Stimulated activated CD8-positive, alpha-beta memory T cell treated with anti-CD3 and anti-CD28 coated beads, Interleukin-2, amount 100 ng/mL, for 1 hour (primary cell): ENCODE measurements at places on chromosomes 13 and 19.

DNA sequence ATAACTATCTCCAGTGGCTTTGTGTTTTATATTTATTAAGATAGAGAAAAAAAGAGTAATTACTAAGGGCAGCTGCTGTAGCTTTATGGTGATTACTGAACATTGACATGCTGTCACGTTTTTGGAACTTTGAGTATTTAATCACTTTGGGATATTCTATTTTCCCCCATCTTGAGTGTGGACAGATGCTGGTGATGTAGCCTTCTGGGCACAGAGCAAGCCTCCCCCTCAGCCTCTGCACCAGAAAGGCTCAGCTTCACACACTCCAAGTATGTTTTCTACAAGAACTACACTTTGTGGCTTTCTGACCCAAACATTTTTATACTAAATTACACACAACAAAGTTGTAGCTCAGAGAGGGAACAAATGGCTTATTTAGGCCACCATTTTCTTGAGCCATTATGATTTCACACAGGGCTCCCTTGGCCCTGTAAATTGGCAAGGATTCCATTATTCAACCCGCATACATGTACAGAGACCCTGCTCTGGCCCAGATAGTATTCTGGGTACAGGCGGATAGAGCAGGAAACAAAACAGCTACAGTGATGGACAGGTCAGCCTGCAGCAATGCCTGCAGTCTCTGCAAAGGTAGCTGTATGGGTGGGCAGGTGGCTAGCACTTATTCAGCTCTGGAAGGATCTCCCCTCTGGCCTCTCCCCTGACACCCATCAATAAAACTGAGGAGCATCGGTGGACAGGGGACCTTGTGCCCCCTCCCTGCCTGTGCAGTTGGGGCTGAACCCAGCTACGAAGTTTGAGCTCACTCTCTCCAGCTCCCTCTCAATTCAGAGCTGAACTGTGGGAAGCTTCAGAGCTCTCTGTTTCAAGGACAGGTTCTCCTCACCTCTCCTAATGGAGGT, 1.3 kb downstream of the ALOX5AP start:
- no peak for DNase-seq

DNA sequence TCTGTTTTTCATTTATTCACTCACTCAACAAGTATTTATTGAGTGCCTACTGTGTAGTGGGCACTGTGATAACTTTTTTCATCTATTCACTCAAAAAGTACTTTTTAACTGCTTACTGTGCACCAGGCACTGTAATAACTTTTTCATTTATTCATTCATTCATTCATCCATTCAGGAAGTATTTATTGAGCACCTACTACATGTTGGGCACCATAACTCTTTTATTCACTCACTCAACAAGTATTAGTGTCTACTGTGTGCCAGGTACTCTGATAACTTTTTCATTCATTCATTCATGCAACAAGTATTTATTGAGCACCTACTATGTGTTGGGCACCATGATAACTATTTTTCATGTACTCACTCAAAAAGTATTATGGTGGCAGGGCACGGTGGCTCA, 6.9 kb downstream of the CIB3 start:
- DNase-seq: no peak

DNA sequence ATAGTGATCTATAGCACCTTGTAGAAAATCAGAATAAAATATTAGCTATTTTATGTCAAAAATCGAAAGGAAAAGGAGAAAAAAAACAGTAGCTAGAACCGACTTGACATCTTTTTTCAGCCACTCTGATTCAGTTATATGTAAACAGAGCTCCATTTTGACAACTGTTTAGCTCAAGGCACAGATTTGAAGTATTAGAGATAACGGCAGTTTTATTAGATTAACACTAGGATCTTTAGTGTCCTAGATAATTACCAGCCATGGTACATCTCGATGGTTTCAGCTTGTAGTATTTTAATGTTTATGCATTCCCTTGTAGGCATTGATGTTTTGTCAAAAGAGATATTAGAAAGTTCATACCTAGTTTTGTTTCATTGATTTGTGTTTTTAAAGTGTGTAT, 67.3 kb downstream of the PCDH17 start:
- no peak for DNase-seq

DNA sequence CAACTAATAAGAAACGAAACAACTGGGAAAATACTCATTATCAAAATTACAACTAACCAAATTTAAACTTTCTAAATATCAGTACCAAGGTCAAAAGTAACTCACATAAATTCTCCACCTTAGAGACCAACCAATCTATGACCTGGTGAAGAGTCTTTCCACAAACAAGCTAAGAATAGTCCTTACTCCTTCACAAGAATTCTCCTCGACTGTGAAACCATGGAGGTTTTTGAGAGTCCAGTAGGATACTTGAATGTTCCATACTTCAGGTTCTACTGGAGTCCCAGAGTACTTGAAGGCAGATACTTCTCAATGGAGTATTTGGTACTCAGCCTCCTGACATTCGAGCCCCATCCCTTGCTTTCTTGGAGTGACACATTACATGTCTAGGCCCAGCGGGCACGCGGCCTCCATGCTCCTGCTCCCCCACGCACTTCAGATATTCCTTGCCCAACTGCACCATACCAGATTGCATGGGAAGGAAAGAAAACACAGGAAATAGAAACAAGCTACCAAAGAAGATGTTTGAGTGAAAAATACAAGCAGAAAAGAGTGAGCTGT, 63.9 kb downstream of the ABCC4 start:
- no peak for DNase-seq

GRCh38 chr19:39524495-39524894, 8.2 kb downstream of the EID2B start:
- no peak for DNase-seq

DNA sequence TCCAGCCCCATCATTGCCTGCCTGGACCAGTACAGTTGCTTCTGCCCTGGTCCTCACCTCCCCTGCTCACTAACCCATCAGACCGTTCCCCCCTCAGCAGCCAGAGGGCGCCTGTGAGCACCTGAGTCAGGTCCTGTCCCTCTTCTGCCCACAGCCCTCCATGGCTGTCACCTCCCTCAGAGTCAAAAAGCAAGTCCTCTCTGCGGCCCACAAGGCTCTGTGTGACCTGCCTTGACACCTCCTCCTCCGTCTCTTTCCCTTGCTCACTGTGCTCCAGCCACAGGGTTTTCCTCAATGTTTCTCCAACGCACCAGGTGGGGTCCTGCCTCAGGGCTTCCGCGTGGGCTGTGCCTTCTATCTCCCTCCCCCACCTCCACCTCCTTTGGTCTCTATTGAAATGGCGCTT, 29.4 kb upstream of the PTPRS start:
- no peak for DNase-seq

DNA sequence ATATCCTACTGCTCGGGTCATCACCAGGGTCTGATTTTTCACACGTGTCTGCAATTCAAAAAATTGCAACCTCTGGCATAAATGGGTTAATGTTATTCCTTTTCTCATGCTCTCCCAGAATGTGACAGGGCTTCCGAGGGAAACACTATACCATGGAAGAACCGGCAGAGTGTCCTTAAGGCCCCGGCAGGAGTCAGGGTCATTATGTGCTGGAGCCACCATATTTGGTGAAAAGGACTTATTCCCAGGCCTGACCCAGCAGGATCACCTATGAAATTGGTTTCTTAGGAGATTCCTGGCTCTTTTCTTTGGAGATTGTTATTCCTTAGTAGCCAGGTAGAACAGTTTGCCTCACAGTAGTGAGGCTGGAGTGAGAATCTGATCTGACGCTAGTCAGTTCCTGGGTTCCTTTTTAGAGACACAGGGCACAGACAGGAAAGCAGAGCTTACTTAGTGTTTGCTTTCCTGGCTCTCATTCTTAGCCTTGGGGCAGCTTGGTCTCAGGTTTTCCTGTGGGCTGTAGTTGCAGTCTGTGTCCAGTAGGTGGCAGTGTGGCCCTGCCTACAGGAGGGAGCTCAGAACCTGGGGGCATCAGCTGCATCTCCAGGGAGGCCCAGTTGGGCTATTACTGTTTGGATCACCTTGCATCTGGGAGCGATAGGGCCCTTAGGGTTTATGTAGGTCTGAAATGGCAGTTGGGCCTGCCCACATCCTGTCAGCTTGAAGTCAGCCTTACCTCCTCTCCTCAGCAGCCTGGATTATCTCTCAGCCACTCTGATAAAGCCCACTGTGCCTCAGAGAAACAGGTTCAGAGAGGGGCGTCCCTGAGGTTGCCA, 12.4 kb downstream of the SNRNP70 start:
- peak; percentile 59 for DNase-seq

- no peak for DNase-seq
Measured at GRCh38 chr19:47226426-47227351, 4.3 kb downstream of the BBC3 start.

- DNase-seq: no peak
Measured at GRCh38 chr19:722553-723101, 13.9 kb downstream of the PALM start.

DNA sequence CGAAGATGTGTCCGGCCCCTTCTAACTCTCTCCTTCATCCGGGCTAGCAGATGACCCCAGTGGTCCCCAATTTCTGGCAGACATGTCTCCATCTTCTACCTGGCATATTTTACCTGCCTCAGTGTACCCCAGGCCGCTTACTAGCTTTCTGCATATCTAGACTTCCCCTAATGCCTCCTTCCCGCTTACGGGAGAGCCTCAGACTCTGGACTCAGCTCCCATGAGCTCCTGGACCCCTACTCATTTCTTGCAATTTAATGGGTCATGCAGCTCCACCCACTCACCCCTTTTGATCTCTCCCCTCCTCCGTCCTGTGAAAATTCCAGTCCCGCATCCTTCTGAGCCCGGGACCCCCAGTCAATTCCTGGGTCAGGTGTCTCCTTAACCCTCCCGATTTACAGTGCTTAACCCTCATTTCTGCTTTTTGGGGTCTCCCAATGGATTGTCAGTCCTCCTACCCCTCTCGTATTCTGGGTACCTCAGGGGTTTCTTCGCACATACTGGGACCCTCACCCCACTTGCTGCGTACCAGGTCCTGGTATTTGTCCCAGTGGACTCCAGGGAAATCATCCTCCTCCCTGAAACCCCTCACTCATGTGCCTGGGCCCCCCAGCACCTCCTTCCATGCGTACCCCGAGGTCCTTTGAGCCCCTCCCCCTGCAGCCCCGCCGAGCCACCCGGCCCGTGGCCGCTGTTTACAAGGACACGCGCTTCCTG, 500 bp upstream of the JUNB start:
- DNase-seq: no peak
